ENCODE measurements at places on chromosomes 4 and X.
A peak's percentile ranks its signal among the peaks of the same experiment; 100 is the strongest.

DNA sequence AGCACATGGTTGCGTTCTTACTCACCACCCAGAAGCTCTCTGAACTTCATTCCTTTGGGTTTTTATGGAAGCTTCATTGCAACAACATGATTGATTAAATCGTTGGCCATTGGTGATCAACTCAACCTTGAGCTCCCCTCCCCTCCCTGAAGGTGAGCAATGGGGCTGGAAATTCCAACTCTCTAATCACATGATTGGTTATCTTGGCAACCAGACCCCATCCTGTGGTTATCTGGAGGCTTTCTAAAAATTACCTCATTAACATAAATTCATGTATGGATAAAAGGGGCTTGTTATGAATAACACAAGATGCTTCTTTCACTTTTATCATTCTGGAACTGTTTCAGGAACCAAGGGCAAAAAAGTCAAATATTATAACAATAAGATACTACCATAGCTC is 34.6 kb upstream of the NMU start:
- DNase-seq, result no peak

- no peak for DNase-seq
Observed at GRCh38 chrX:108165383-108166111, 74.0 kb downstream of the ATG4A start.

GRCh38 chr4:25486171-25486570 is 109.1 kb downstream of the ANAPC4 start:
- DNase-seq, result no peak

GRCh38 chr4:53695540-53696463 is 104.5 kb upstream of the LNX1 start:
- no peak for DNase-seq

GRCh38 chr4:76725039-76725438 is 172.9 kb downstream of the SOWAHB start:
- no peak for DNase-seq

DNA sequence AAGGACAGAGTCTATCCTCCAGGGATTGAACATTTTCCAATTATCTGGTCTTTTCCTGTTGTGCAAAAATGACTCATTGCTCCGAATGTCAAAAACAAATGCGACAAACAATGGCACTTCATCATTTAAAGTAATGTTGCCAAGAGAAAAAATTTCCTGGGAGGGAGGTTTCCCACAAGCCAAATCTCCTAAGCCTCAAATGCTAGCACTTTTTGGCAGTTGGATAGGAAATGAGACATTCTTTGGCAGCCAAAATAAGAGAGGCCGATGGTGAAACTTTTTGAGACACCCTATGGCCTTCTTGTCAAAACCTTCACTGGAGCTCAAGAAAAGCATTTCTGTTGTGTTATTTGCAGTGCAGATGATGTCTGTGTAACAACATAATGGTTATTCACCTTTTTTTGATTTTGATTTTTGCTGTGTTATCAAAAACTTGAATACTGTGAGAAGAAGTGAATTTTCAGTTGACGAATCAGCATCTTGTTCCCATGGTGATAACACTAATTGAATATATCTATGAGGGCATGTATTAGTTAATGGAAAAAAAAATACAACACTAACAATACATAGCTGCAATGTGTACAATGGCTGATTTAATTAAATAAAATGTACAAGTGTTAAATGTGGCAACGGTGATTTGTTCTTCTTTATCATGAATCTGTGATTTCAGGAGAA is 333.8 kb downstream of the ANK2 start:
- no peak for DNase-seq

- DNase-seq, result no peak
Observed at GRCh38 chrX:120136128-120136527, 20.4 kb upstream of the RHOXF1 start.

GRCh38 chrX:155132110-155132509 is 60.8 kb downstream of the BRCC3 start:
- DNase-seq, result no peak

DNA sequence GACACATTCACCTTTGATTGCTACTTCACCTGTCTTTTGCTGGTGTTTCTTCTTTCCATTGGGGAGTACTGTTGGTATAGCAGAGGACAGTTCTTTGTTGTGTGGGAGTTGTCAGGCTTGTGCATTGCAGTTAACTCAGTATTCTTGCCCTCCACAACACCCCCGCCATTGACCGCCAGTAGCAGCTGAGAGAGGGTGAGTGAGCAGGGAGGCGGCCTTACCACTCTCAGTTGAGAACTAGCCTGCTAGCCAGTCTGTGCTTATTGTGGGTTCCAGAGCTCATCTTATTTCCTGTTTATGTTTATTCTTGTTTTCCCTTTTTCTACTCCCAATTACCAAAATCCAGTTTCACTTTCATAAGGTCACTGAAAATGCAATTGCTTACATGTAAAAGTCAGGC is 52.2 kb downstream of the STIM2 start:
- no peak for DNase-seq

GRCh38 chrX:65706041-65706828 is 38.8 kb downstream of the MSN start:
- DNase-seq, result no peak

- no peak for DNase-seq
Observed at GRCh38 chr4:113831457-113831856, 69.9 kb upstream of the CAMK2D start.

GRCh38 chr4:1277667-1278665 is 11.7 kb upstream of the MAEA start:
- DNase-seq, result no peak

GRCh38 chr4:189113389-189113888 is 827.2 kb upstream of the FRG1 start:
- no peak for DNase-seq

DNA sequence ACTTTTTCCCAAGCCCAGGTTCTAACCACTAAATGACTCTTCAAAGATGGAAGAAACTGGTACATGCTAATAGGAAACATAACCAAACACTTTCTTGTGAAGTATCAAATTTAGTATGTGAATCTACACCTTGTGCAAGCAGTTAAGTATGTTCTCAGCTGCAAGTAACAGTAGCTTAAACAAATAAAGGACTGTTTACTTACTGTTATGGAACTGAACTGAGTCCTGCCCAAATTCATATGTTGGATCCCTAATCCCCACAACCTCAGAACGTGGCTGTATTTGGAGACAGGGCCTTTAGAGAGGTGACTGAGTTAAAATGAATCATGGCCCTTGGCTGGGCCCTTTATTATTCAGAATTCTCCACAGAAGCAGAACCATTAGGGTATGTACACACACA is 178.7 kb downstream of the KDR start:
- DNase-seq, result no peak

- DNase-seq, result no peak
Observed at GRCh38 chr4:75930152-75930551, 10.7 kb downstream of the NAAA start.

GRCh38 chr4:20037745-20038144 is 214.0 kb upstream of the SLIT2 start:
- DNase-seq, result no peak

DNA sequence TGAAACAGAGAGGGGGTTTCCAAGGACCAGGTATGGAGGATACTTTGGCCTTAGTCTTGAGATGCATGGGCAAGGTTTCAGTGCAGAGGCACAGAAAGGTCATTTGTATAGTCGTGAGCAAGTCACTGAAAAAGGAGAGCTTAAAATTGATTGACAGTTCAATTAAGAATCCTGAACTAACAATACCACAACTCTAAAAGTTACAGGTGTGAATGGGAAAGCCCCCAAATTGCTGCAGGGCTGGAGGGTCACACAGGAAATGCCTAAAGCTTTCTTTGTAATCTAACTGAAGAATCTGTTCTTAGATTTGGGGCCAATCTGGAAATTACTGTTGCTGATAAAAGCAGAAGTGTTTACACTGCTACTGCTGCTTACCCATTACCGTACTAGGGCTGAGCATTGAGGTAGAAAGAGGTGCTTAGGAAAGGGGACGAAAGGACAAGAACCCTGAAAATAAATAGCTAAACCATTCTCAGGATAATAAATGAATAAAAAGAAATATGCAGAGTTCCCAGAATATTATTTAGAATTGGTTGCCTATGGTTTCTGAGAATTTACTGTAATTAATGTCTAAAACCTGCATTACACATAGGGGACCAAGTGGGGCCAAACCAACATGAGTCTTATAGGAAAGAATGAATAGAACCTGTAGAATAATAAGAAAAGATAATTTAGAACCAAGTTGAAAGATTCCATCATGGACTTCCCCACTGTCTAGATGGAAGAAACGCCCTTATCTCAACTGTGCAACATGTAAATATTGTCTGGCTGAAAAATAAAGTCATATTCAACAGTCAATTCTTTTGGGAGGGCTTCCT is 91.9 kb upstream of the PPP1R2C start:
- DNase-seq, result no peak

- no peak for DNase-seq
Observed at GRCh38 chrX:125210146-125210545, 109.5 kb upstream of the TEX13C start.

- no peak for DNase-seq
Observed at GRCh38 chr4:20433097-20433705, 181.5 kb downstream of the SLIT2 start.

GRCh38 chr4:37338972-37339371 is 94.4 kb downstream of the NWD2 start:
- no peak for DNase-seq

- DNase-seq, result no peak
Observed at GRCh38 chrX:31124536-31124935, 52.7 kb upstream of the FTHL17 start.

GRCh38 chrX:73525928-73526690 is 36.9 kb upstream of the CHIC1 start:
- no peak for DNase-seq

DNA sequence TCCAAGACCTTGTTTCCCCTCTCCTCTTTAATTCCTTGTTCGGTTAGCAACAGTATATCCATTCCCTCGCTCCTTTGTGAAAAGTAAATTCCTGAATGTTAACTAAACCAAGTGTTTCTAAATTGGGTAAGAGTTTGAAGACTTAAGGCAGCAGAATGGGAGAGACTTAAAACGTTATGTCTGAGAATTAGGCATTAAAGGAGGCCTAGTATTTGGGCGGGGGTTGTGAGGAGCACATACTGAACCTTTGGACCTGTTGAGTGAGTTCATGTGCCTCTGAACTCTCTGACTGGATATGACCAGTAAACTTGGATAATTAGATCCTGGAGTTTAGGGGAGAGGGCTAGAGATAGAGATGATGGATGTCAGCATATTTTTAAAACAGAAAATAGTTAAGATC is 1.2 kb downstream of the MSMO1 start:
- no peak for DNase-seq

GRCh38 chr4:32215277-32215676 is 1495.1 kb downstream of the PCDH7 start:
- DNase-seq, result no peak

- no peak for DNase-seq
Observed at GRCh38 chrX:118569676-118570075, 74.1 kb downstream of the DOCK11 start.

DNA sequence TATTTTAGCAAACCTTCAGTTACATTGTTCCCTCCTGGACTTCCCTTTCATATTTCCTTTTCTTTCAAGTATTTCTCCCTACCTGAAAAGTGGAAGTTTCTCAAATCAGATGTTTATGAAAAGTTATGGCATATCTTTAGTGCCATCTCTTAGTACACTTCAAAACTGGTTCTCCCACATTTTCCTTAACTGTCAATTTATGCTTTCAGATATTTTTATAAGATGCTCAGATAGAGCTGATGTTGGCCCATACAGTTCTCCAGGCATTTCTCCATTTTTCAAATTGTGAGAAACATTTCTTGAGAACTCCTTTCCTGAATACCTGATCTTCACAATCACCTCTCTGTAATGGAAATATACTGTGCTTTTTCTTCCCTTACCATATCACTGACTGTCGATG is 32.5 kb upstream of the AP1AR start:
- DNase-seq, result no peak

GRCh38 chr4:45409536-45409935 is 683.2 kb upstream of the GNPDA2 start:
- no peak for DNase-seq

DNA sequence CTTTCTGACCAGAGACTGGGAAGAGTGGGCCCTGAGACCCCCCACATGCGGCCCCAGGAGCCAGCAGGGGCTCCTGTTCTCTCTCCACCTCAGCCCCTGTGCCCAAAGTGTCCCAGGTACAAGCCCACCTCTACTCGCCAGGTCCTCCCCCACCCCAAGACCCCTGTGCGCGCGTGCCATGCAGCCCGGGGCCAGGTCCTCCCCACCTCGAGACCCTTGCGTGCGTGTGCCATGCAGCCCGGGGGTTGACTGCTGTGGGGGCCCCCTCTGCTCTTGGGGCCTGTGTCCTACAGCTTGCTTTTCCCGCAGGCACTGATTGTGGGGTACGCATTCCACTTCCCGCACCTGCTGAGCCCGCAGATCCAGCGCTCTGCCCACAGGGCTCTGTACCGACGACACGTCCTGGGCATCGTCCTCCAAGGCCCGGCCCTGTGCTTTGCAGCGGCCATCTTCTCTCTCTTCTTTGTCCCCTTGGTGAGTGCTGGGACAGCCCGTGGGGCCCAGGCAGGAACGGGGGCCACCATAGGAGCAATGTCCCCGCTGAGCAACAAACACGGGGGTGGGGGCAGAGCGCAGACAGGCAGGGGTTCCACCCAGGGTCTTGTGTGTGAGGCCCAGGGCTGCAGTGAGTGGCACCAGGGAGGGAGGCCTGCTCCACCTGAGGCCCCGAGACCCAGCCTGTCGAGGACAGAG is 20.3 kb downstream of the DGKQ start:
- peak; percentile 15 for DNase-seq

DNA sequence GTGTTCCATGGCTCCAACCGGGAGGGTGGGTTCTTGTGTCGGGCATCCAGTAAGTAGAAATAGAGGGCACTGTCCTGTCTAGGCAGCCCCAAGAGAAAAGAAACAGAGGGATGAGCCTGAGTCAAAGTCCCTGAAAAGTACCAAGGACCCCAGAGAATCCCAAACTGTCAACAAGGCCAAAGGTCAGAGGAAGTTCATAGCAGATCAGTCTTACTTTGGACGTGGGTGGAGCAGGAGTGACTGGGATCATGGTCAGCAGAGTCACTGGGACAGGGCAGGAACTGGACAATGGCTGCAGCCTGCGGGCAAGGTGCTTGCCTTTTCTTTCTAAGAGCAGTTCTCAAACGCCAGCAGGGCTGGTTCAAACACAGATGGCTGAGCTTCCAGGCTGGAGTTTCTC is 17.3 kb downstream of the F11 start:
- DNase-seq, result no peak

GRCh38 chr4:88356771-88357170 is 21.9 kb upstream of the HERC6 start:
- DNase-seq, result no peak

GRCh38 chrX:22378296-22378695 is 105.6 kb downstream of the CBLL2 start:
- DNase-seq, result no peak

GRCh38 chr4:17385403-17385802 is 126.5 kb downstream of the QDPR start:
- no peak for DNase-seq

- DNase-seq, result no peak
Observed at GRCh38 chrX:46957297-46957696, 45.1 kb downstream of the JADE3 start.

DNA sequence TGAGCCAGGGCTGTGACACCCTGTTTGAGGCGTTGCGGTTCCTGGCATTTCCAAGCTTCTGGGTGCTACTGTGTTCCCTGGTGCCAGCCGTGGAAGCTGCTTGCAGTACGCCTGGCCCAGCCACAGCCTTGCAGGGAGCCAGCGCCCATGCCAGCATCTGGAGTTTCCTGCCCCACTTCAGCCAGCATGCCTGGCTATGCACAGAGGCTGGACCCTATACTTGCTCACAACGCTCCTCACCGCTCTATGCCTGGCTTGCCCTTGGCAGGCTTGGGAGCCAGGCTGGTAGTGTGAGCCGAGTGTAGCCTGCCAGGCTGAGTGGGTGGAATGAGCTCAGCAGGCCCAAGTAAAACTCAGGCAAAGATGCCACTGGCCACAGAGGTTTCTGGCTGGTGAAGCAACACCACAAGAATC is 22.4 kb downstream of the PRRG1 start:
- DNase-seq, result no peak

- DNase-seq, result no peak
Observed at GRCh38 chr4:55879224-55879623, 25.8 kb downstream of the EXOC1 start.

All from GM12892 (cell line).